ENCODE measurements at places on chromosomes 1 and 21. TPM values are rescaled to one million over a fixed set of nuclear protein-coding genes. Genes with fewer than 3 reads are reported as not detected.

RGS7 gene
- not detected for total RNA-seq

ANXA9 gene
- 0.14 TPM for total RNA-seq

RGS18 gene
- 0.71 TPM for total RNA-seq

AMY2A gene
- not detected for total RNA-seq

MYOG gene
- total RNA-seq: not detected

PFKL gene
- 47.7 TPM for total RNA-seq

RGS13 gene
- total RNA-seq: 0.22 TPM

FLG gene
- not detected for total RNA-seq

DEGS1 gene
- total RNA-seq: 42.2 TPM

OR2G6 gene
- not detected for total RNA-seq
